Activated naive CD8-positive, alpha-beta T cell treated with anti-CD3 and anti-CD28 coated beads, Interleukin-2, amount 10 ng/mL, durations not matched to agents 7 days and 5 days (primary cell): ENCODE measurements at places on chromosomes 2 and 18. TPM values are rescaled to one million over a fixed set of nuclear protein-coding genes. Genes with fewer than 3 reads are reported as not detected.

TNS1 gene
- total RNA-seq = 21.2 TPM

SNED1 gene
- total RNA-seq = 14.5 TPM

ZC3H15 gene
- total RNA-seq = 58.7 TPM

RUFY4 gene
- 3.0 TPM for total RNA-seq

GAD1 gene
- total RNA-seq = 1.6 TPM

CTAGE1 gene
- not detected for total RNA-seq

PARD3B gene
- total RNA-seq = 1.0 TPM

UGT1A8 gene
- not detected for total RNA-seq

CTLA4 gene
- total RNA-seq = 7.6 TPM

MSTN gene
- not detected for total RNA-seq

PAX8 gene
- total RNA-seq = 3.2 TPM

AGXT gene
- not detected for total RNA-seq

FBXO41 gene
- 35.7 TPM for total RNA-seq

SP140L gene
- 107 TPM for total RNA-seq

ERBB4 gene
- not detected for total RNA-seq

LYPD6 gene
- total RNA-seq = not detected

PRSS56 gene
- total RNA-seq = not detected

LRP1B gene
- not detected for total RNA-seq

UGT1A10 gene
- total RNA-seq = not detected

PCARE gene
- total RNA-seq = not detected

MTERF4 gene
- total RNA-seq = 88.9 TPM

HMSD gene
- not detected for total RNA-seq

STPG4 gene
- total RNA-seq = 0.19 TPM

PSMA8 gene
- 1.4 TPM for total RNA-seq

NTSR2 gene
- total RNA-seq = not detected

ATP8B1 gene
- total RNA-seq = not detected

SCYGR7 gene
- total RNA-seq = not detected

LYPD6B gene
- total RNA-seq = not detected

CCDC148 gene
- total RNA-seq = not detected

IL1B gene
- not detected for total RNA-seq

FSIP2 gene
- total RNA-seq = 0.31 TPM
